Hindlimb muscle (tissue), 1 donor: ENCODE measurements at places on chromosomes 13 and 19. TPM values are rescaled to one million over a fixed set of nuclear protein-coding genes. Genes with fewer than 3 reads are reported as not detected.

- DNase-seq: no peak
Observed at GRCh38 chr19:32652894-32653598, 21.9 kb downstream of the ANKRD27 start.

- no peak for DNase-seq
Observed at GRCh38 chr19:18349524-18350128, 9.2 kb downstream of the PGPEP1 start.

DNA sequence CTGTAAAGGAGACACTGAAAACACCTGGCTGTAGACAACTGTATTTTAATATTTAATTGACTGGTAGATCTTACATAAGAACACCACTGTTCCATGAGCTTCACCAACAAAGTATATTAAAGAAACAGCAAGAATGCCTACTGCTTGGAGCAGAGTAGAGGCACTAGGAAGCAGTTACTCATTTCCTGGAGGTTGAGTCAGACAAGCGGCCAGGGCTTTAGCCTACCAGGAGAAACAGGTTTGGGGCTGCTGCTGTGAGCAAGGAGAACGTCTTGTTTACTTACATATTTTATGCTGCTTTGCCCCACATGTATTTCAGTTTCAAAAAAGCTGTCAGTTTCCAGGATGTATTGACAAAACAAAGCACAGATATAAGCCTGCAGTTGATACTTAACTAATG, 33.4 kb downstream of the ALG5 start:
- no peak for DNase-seq

Gene FGF9
- polyA plus RNA-seq: 14.3 TPM
